Stimulated activated naive B cell treated with anti-CD40 and anti-IgM and Interleukin-4, amounts not matched to agents 10 μg/mL and 1 μg/mL and 100 μg/mL, for 72 hours (primary cell): ENCODE measurements at places on chromosomes 1 and 21.

GRCh38 chr1:36794460-36794859 is 239.9 kb downstream of the GRIK3 start:
- H3K4me1 ChIP-seq: no peaks in the 10 kb centered on the region
- H3K36me3 ChIP-seq: no peaks in the 10 kb centered on the region
- no peak for DNase-seq
- peaks cover 5% of the 10 kb centered on the region for H3K27me3 ChIP-seq
- H3K4me3 ChIP-seq: no peak overlapping the region

- no peaks in the 10 kb centered on the region for H3K36me3 ChIP-seq
- H3K4me3 ChIP-seq: no peak overlapping the region
- no peaks in the 10 kb centered on the region for H3K27me3 ChIP-seq
- H3K27ac ChIP-seq: no peak overlapping the region
- no peaks in the 10 kb centered on the region for H3K4me1 ChIP-seq
Observed at GRCh38 chr1:167878372-167879160, 35.4 kb downstream of the ADCY10 start.

DNA sequence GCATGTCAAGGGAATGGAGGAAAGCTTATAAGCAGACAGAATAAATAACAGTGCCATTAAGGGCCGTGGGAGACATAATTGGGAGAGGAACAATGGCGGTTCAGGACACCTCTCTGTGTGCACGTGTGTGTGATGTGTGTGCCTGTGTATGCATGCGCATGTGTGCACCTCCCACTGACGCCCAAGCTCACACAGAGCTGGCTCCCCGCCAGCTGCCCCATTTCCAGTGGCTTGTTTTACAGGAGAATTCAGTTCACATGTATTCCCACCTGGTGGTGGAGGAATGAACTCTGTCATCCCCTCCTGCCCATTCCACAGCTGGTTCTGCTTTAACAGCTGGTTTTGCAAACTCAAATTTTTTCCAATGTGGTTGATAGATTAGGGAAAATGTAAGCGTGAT is 262.2 kb downstream of the AJAP1 start:
- peaks cover 2% of the 10 kb centered on the region for H3K36me3 ChIP-seq
- H3K27ac ChIP-seq: no peak overlapping the region
- no peak overlapping the region for H3K4me3 ChIP-seq
- no peaks in the 10 kb centered on the region for H3K27me3 ChIP-seq

- H3K4me1 ChIP-seq: peaks cover 56% of the 10 kb centered on the region
- no peak overlapping the region for H3K4me3 ChIP-seq
- H3K27ac ChIP-seq: no peak overlapping the region
- no peak for DNase-seq
- H3K36me3 ChIP-seq: peaks cover 11% of the 10 kb centered on the region
- no peaks in the 10 kb centered on the region for H3K27me3 ChIP-seq
Observed at GRCh38 chr1:172537366-172537765, 4.4 kb downstream of the SUCO start.

DNA sequence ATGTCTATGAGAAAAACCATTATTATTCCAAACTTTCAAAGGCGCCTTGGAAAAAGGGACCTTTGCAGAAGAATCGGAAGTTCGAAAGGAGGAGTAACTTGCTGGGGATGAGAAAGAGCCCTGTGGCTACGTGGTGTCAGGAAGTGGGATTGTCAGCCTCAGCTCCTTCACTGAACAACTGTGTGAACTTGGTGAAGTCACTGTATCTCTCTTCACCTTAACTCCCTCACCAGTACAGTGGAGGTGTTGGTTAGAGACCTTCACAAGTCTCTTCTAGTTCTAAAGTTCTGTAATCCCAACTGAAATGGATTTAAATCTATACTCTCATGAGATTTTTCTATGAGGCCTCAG is 285.6 kb downstream of the CACNA1E start:
- peaks cover 12% of the 10 kb centered on the region for H3K27me3 ChIP-seq
- H3K4me3 ChIP-seq: no peak overlapping the region
- no peak for DNase-seq
- no peak overlapping the region for H3K27ac ChIP-seq

GRCh38 chr1:10833630-10834557 is 37.4 kb upstream of the CASZ1 start:
- DNase-seq: no peak
- H3K27ac ChIP-seq: no peak overlapping the region
- no peaks in the 10 kb centered on the region for H3K4me1 ChIP-seq
- H3K27me3 ChIP-seq: peaks cover 41% of the 10 kb centered on the region
- no peak overlapping the region for H3K4me3 ChIP-seq
- H3K36me3 ChIP-seq: no peaks in the 10 kb centered on the region

GRCh38 chr1:181587870-181588438 is 104.6 kb downstream of the CACNA1E start:
- H3K27me3 ChIP-seq: peaks cover 6% of the 10 kb centered on the region
- H3K4me1 ChIP-seq: no peaks in the 10 kb centered on the region
- H3K27ac ChIP-seq: no peak overlapping the region

- peaks cover 8% of the 10 kb centered on the region for H3K36me3 ChIP-seq
- H3K4me3 ChIP-seq: no peak overlapping the region
- no peaks in the 10 kb centered on the region for H3K27me3 ChIP-seq
- DNase-seq: no peak
- peaks cover 81% of the 10 kb centered on the region for H3K4me1 ChIP-seq
- H3K27ac ChIP-seq: no peak overlapping the region
Observed at GRCh38 chr1:230172016-230172537, 105.0 kb downstream of the GALNT2 start.

- H3K4me1 ChIP-seq: no peaks in the 10 kb centered on the region
- H3K36me3 ChIP-seq: no peaks in the 10 kb centered on the region
- no peak overlapping the region for H3K27ac ChIP-seq
- no peak overlapping the region for H3K4me3 ChIP-seq
- peaks cover 28% of the 10 kb centered on the region for H3K27me3 ChIP-seq
Observed at GRCh38 chr1:22804406-22804805, 93.8 kb downstream of the EPHB2 start.

DNA sequence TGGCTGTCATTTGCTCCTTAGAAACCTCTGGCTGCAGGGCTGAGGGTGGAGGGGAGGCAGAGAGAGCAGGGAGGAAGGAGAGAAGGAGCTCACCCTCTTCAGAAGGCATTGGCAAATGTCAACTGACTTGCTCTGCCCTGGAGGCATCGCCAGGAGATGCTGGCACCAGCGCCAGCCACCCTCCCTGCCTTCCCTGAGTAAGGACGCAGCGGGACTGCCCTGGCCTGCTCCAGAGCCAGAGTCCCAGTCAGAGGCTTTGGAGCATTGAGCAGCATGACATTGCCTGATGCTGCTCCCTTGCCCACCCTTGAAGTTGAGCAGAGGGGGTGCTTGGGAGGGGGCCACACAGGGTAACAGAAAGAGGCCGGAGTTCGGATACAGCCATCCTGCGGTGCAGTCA is 62.3 kb downstream of the DISP3 start:
- no peaks in the 10 kb centered on the region for H3K36me3 ChIP-seq
- no peak for DNase-seq
- H3K4me3 ChIP-seq: no peak overlapping the region

DNA sequence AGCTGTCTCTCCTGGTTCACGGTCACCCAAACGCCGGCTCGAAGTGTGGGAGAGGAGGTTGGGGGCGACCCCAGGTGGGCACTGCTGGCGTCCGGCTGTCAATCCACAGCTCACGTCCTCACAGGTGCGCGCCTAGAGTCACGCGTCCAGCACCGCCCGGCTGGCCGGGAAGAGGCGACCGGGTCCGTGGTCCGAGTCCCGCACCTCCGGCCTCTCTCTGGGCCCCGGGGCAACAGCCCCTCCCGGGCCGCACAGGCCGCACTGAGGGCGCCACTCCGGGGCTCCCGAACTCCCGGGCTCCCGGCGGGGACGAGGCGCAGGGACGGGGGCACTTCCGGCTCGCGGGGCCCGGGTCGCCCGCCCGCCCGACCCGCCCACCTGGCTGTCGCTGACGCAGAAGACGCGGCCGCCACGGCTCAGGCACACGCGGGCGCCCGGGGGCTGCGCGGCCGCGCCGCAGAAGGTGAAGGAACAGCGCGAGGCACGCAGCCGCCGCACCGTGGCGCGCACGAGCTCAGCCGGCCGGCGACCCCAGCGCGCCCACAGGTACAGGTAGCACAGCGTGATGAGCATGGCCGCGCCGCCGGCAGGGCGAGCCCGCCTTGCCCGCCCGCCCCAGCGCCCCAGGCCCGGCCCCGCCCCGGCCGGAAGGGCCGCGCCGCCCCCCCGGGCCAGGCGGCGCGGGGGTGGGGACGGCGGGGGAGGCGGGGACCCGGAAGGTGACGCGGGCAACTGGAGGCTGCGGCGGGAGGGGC is at the start of gene HLCS:
TSS of gene HLCS (minus strand) at position 604 of the 755 bp plus-strand sequence. CDS start at position 573, 31 bp downstream.
- H3K4me1 ChIP-seq: peaks cover 14% of the 10 kb centered on the region
- peak within 1 kb of the TSS; percentile 89 for H3K4me3 ChIP-seq
- DNase-seq: peak; percentile 55
- H3K36me3 ChIP-seq: no peaks in the 10 kb centered on the region
- peak within 1 kb of the TSS; percentile 88 for H3K27ac ChIP-seq

DNA sequence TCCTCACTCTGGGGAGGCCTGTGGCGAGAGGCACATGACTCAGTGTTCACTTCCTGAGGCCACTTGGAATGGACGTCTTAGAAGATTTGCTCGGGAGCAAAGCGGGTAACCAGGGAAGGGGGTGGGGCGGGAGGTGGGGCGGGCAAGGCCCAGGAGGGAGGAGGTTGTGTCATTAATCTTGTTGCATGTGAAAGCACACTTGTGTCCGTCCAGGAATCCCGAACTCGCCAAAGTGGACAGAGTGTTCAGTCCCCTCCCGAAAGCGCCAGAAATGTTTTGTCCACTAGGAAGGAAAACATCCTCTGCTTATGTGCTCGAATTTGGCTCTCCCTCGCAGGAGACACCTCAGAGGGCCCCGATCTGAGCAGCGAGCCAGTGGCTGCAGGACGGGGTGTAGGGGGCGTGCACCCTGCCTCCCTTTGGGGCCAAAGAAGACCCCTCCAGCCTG is 84.2 kb downstream of the SPSB1 start:
- H3K36me3 ChIP-seq: no peaks in the 10 kb centered on the region
- H3K27ac ChIP-seq: no peak overlapping the region
- H3K4me1 ChIP-seq: peaks cover 6% of the 10 kb centered on the region
- no peak for DNase-seq
- H3K4me3 ChIP-seq: no peak overlapping the region
- no peaks in the 10 kb centered on the region for H3K27me3 ChIP-seq

- no peak overlapping the region for H3K27ac ChIP-seq
- H3K4me1 ChIP-seq: peaks cover 5% of the 10 kb centered on the region
- H3K27me3 ChIP-seq: peaks cover 17% of the 10 kb centered on the region
- no peak for DNase-seq
- H3K36me3 ChIP-seq: peaks cover 4% of the 10 kb centered on the region
Observed at GRCh38 chr1:20711285-20712214, 6.3 kb downstream of the KIF17 start.

DNA sequence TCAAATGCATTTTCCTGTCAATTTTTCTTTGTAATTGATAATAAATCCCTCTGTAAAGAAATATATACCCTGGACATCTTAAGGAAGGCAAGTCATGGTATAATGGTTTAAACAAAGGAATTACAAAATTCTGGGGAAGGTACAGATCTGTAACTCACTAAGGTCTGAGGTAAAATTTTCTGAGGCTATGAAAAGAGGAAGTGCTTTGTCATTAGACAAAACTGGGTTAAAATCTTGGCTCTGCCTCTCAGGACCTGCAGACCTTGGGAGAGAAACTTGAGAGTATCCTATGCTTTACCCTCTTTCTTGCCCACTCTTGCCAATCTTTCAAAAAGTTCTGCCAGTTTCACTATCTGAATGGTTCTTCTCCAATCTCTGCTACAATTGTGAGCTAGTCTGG is 26.8 kb upstream of the BEND5 start:
- DNase-seq: no peak
- H3K4me1 ChIP-seq: peaks cover 29% of the 10 kb centered on the region
- H3K27ac ChIP-seq: no peak overlapping the region
- no peaks in the 10 kb centered on the region for H3K27me3 ChIP-seq

GRCh38 chr1:244252211-244252610 is 199.5 kb downstream of the ADSS2 start:
- H3K4me3 ChIP-seq: no peak overlapping the region
- no peak for DNase-seq
- no peaks in the 10 kb centered on the region for H3K36me3 ChIP-seq
- no peaks in the 10 kb centered on the region for H3K27me3 ChIP-seq
- H3K27ac ChIP-seq: no peak overlapping the region

DNA sequence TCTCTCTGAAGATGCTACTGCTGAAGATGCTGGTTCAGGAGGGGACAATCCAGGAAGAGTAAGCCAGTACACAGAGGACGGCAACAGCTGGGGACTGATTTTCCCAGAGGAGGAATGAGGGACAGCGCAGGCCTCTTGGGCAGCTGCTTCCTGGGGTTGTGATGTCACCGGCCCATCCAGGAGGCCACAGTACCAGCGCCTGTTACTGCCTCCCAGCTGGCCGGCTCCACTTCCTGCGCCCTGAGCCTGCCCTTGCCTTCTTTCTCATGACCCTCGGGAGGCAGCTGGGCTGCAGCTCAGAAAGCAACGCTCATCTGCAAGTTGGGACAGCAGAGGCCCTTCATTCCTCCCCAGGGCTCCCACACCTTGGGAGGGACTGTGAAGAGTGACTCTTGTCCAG is 21.9 kb upstream of the ID3 start:
- H3K4me3 ChIP-seq: no peak overlapping the region
- H3K4me1 ChIP-seq: peaks cover 67% of the 10 kb centered on the region
- H3K27ac ChIP-seq: peak overlapping the region; percentile 89
- no peaks in the 10 kb centered on the region for H3K27me3 ChIP-seq
- no peaks in the 10 kb centered on the region for H3K36me3 ChIP-seq

- no peak for DNase-seq
- no peaks in the 10 kb centered on the region for H3K36me3 ChIP-seq
- no peaks in the 10 kb centered on the region for H3K4me1 ChIP-seq
- H3K27ac ChIP-seq: no peak overlapping the region
Observed at GRCh38 chr1:36834586-36834985, 199.7 kb downstream of the GRIK3 start.

GRCh38 chr1:172895050-172895460 is 155.7 kb downstream of the TNFSF18 start:
- H3K4me3 ChIP-seq: peak overlapping the region; percentile 48
- no peak for DNase-seq
- no peaks in the 10 kb centered on the region for H3K27me3 ChIP-seq
- no peaks in the 10 kb centered on the region for H3K36me3 ChIP-seq
- H3K27ac ChIP-seq: peak overlapping the region; percentile 20

DNA sequence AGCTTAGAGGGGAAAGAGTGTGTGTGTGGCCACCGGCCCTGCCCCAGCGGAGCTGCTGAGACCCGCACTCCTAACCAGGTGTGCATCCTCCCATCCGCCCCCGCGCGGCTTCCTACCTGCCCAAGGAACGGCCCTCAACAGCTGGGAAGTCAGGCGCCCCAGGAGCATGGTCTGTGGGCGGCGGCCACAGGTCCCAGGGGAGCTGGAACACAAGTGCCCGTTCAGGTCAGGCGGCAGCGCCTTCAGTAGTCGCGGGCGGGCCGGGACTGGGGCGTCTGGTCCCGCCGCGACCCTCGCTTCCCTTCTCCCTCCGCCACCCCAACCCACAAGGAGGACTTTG is 448 bp downstream of the AURKAIP1 start:
- H3K4me3 ChIP-seq: peak overlapping the region; percentile 92
- H3K4me1 ChIP-seq: peaks cover 37% of the 10 kb centered on the region
- peaks cover 35% of the 10 kb centered on the region for H3K36me3 ChIP-seq

GRCh38 chr1:180842052-180842451 is 70.6 kb upstream of the KIAA1614 start:
- H3K36me3 ChIP-seq: peaks cover 14% of the 10 kb centered on the region
- H3K4me1 ChIP-seq: peaks cover 3% of the 10 kb centered on the region
- no peak overlapping the region for H3K4me3 ChIP-seq
- no peaks in the 10 kb centered on the region for H3K27me3 ChIP-seq

GRCh38 chr1:51920130-51920529 is 41.6 kb upstream of the NRDC start:
- no peak overlapping the region for H3K27ac ChIP-seq
- no peaks in the 10 kb centered on the region for H3K4me1 ChIP-seq
- no peak overlapping the region for H3K4me3 ChIP-seq
- peaks cover 33% of the 10 kb centered on the region for H3K27me3 ChIP-seq
- no peaks in the 10 kb centered on the region for H3K36me3 ChIP-seq
- DNase-seq: no peak

GRCh38 chr1:151377150-151377884 is 4.8 kb upstream of the SELENBP1 start:
- H3K4me1 ChIP-seq: no peaks in the 10 kb centered on the region
- no peaks in the 10 kb centered on the region for H3K27me3 ChIP-seq
- H3K27ac ChIP-seq: no peak overlapping the region
- no peak for DNase-seq
